ENCODE measurements at places on chromosomes 1 and 21.

DNA sequence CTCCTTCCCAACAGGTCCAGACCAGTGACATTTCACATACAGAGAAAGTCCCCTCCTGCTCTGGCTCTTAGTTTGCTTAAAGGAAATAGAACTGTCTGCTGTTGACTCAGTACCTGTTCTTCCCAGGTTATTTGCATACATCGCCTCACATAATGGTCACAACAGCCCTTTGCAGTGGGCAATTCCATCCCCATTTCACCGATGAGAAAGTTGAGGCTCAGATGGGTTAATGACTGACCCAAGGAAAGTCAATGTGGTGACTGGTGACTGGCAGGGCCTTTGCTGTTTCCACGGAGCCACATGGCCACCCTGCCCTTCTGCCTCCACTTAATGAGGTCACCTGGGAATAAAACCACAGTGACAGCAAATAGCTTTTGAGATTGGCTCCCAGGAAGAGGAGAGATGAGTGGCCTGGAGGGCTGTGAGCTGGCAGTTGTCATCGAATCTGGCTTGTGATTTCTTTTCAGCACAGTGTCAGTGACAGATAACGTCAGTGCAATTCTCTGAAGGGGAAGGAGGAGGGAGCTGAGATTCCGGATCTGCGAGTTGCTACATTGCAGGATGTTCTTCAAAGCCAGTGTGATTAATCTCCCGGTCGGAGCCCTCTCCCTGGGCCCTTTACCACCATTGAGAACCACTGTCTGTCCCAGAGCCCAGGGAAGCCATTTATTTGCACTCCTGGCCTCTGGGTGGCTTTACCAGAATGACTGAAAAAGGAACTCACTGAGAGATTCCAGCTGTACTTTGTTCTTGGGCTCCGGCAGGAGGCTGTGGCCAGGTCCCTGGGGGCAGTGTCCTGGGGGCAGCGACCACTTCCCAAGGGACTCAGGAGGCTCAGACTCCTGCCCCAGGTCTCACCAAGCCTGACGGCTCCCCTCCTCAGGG, 117.2 kb downstream of the CNIH3 start:
- H3K4me1 ChIP-seq, result peaks cover 16% of the 10 kb centered on the region
- peaks cover 7% of the 10 kb centered on the region for H3K27me3 ChIP-seq
- H3K36me3 ChIP-seq, result no peaks in the 10 kb centered on the region
- H3K27ac ChIP-seq, result no peak overlapping the region

GRCh38 chr1:36524359-36525062, 41.8 kb upstream of the CSF3R start:
- H3K27ac ChIP-seq, result peak overlapping the region; percentile 38
- DNase-seq, result no peak
- H3K36me3 ChIP-seq, result no peaks in the 10 kb centered on the region
- H3K27me3 ChIP-seq, result no peaks in the 10 kb centered on the region

GRCh38 chr1:16260814-16261213, 23.8 kb upstream of the CPLANE2 start:
- no peak for DNase-seq
- H3K27me3 ChIP-seq, result no peaks in the 10 kb centered on the region
- H3K27ac ChIP-seq, result no peak overlapping the region
- H3K4me1 ChIP-seq, result no peaks in the 10 kb centered on the region

DNA sequence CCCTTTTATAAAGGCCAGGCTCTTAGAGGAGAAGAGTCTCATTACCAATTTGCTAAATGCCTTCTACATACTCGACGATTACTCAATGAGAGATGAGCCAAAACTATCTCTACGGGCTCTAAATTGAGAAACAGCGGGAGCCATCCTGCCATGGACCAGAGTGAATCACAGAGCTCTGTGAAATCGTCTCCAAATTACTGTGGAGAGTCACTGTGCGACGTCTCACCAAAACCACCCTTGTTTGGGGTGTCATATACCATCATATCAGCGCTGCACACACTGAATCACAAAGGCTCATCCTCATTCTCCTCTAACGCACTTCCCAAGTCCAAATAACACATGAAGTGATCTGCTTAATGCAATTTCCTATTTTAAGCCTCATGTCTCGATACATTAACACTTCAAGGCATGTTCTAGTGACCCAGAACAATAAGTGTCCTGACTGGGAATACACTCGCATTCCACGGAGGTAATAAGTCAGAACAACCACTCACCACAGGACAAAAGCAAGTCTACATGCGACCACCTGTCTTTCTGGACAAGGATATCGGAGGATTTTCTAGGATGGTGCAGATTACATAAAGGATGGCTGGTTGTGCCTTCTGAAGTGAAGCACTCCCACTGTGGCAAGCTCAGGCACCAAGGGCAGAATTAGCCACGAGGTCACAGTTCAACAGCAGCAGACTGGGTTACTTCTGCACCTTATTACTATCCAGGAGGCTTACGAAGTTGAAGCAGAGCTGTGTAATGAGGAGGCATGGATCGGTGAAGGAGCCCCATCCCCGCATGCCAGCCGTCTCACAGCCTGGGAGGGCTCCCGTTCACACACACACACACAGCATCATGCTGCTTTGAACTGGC, 44.3 kb downstream of the NID1 start:
- no peak overlapping the region for H3K4me3 ChIP-seq
- no peaks in the 10 kb centered on the region for H3K36me3 ChIP-seq
- H3K27ac ChIP-seq, result no peak overlapping the region
- H3K27me3 ChIP-seq, result peaks cover 16% of the 10 kb centered on the region
- DNase-seq, result no peak

- DNase-seq, result no peak
- no peaks in the 10 kb centered on the region for H3K4me1 ChIP-seq
- no peaks in the 10 kb centered on the region for H3K36me3 ChIP-seq
- H3K27ac ChIP-seq, result no peak overlapping the region
- H3K4me3 ChIP-seq, result no peak overlapping the region
- H3K27me3 ChIP-seq, result no peaks in the 10 kb centered on the region
Measured at GRCh38 chr1:216820345-216820744, 97.1 kb upstream of the ESRRG start.

GRCh38 chr1:218890451-218890850, 283.2 kb upstream of the LYPLAL1 start:
- no peak for DNase-seq
- no peak overlapping the region for H3K4me3 ChIP-seq
- no peaks in the 10 kb centered on the region for H3K4me1 ChIP-seq
- no peaks in the 10 kb centered on the region for H3K36me3 ChIP-seq
- H3K27me3 ChIP-seq, result no peaks in the 10 kb centered on the region

GRCh38 chr1:192559115-192560006, 16.2 kb upstream of the RGS1 start:
- peaks cover 9% of the 10 kb centered on the region for H3K36me3 ChIP-seq
- DNase-seq, result no peak
- H3K4me3 ChIP-seq, result peak overlapping the region; percentile 3
- no peaks in the 10 kb centered on the region for H3K27me3 ChIP-seq
- peaks cover 47% of the 10 kb centered on the region for H3K4me1 ChIP-seq
- H3K27ac ChIP-seq, result peak overlapping the region; percentile 76

DNA sequence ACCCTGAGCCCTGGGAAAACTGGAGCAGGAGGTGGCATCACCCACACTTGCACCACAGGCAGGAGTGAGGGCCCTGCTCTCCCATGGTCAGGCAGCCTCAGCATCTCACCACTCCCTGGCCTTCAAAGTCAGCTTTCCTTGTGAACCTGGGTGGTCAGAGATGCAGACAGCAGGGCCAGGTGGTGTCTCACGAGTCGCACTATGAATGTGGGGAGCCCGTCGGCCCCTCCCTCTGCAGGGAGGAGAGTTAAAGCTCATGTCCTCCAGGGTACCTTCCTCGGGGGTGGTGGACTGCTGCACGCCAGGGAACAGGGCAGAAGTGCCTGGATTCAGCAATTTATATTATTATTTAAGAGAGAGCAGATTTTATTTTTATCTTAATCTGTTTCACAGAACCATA, 24.1 kb downstream of the ABCG1 start:
- H3K27ac ChIP-seq, result no peak overlapping the region
- peaks cover under 1% of the 10 kb centered on the region for H3K36me3 ChIP-seq
- no peak for DNase-seq
- H3K4me3 ChIP-seq, result no peak overlapping the region
- peaks cover 2% of the 10 kb centered on the region for H3K27me3 ChIP-seq
- peaks cover 26% of the 10 kb centered on the region for H3K4me1 ChIP-seq

DNA sequence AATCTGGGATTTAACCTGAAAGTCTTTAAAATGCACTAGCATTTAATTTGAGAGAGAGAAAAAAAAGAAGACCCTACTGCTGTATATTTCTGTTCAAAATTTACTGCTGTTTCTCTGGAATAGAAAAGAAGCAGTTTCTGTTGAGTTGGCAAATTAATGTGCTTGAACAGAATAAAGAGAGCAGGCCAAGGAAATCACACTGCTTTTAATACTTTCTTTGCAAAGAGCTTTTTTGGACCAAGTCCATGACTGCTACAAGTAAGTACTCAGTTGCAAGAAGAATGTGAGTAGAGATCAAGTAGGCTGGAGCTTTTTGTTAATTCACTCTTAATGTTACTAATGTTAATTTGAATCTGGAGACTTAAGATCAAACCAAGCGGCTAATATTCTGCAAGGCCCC, 336.2 kb upstream of the SGIP1 start:
- DNase-seq, result no peak
- H3K27ac ChIP-seq, result no peak overlapping the region
- peaks cover 2% of the 10 kb centered on the region for H3K27me3 ChIP-seq

GRCh38 chr1:212487774-212488435, 55.2 kb downstream of the NENF start:
- no peak overlapping the region for H3K4me3 ChIP-seq
- H3K36me3 ChIP-seq, result no peaks in the 10 kb centered on the region
- H3K4me1 ChIP-seq, result peaks cover 4% of the 10 kb centered on the region

DNA sequence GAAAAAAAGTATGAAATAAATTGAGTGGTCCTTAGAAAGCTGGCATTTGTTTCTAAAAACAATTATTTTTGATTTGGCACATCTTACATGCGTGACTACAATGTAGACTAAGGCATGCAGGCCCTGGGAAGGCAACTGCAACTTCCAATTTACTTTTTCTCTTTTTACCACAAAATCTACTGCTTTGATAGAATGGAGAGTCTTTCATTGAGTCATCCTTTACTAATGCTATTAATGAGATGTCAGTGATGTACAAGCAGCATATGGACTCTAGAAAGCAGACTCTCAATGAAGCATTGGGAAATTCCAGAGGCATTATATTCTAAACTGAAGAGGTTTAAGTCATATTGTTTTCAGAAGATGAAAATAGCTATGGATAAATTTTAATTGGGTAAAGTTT, 29.6 kb upstream of the PRRX1 start:
- H3K27ac ChIP-seq, result no peak overlapping the region
- no peaks in the 10 kb centered on the region for H3K36me3 ChIP-seq
- H3K4me3 ChIP-seq, result no peak overlapping the region
- H3K4me1 ChIP-seq, result no peaks in the 10 kb centered on the region

DNA sequence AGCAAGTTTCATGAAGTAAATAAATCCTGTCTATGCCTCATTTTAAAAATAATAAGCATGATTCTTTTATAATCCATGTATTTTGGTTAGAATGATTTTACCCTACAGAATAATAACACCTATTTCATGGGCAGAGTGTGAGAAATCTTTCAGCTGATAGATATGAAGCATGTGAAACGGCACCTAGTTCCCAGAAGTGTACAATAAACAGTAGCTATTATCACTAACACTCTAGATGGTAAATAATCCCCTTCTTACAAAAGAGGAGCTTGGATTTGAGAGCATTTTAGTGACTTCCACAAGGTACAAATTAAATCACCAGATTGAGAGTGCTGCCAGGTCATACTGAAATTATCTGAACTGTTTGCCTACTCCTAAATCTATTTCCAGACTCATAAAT, 95.3 kb upstream of the NRIP1 start:
- no peak overlapping the region for H3K27ac ChIP-seq
- H3K4me3 ChIP-seq, result no peak overlapping the region
- H3K4me1 ChIP-seq, result no peaks in the 10 kb centered on the region
- no peaks in the 10 kb centered on the region for H3K36me3 ChIP-seq
- no peak for DNase-seq
- H3K27me3 ChIP-seq, result peaks cover 2% of the 10 kb centered on the region

GRCh38 chr21:28554660-28555475, 437.8 kb downstream of the LTN1 start:
- no peak overlapping the region for H3K4me3 ChIP-seq
- no peaks in the 10 kb centered on the region for H3K27me3 ChIP-seq
- no peak overlapping the region for H3K27ac ChIP-seq

- DNase-seq, result no peak
- H3K4me1 ChIP-seq, result no peaks in the 10 kb centered on the region
- no peaks in the 10 kb centered on the region for H3K36me3 ChIP-seq
- no peaks in the 10 kb centered on the region for H3K27me3 ChIP-seq
Measured at GRCh38 chr1:48823168-48823567, 46.5 kb upstream of the BEND5 start.

DNA sequence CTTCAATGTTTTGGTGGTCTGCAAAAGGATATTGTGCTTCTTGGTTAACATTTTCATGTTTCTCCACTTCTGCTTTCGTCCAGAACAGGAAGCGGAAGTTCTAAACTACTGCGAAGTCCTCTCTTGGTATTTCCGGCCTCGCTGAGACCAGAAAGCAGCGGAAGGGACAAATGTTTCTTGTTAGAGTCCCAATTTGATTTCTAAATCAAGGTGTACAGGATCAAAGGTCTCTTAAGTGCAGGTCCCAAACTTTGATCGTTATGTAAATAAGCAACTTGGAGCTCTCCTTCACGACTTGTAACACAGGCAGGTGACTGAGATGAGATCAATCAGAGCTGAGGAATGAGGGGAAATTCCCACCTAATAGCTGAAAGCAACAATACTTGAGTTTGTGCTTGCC, 40.1 kb upstream of the HMCN1 start:
- peak overlapping the region; percentile 41 for H3K27ac ChIP-seq
- H3K4me1 ChIP-seq, result peaks cover 13% of the 10 kb centered on the region
- H3K27me3 ChIP-seq, result peaks cover 2% of the 10 kb centered on the region

DNA sequence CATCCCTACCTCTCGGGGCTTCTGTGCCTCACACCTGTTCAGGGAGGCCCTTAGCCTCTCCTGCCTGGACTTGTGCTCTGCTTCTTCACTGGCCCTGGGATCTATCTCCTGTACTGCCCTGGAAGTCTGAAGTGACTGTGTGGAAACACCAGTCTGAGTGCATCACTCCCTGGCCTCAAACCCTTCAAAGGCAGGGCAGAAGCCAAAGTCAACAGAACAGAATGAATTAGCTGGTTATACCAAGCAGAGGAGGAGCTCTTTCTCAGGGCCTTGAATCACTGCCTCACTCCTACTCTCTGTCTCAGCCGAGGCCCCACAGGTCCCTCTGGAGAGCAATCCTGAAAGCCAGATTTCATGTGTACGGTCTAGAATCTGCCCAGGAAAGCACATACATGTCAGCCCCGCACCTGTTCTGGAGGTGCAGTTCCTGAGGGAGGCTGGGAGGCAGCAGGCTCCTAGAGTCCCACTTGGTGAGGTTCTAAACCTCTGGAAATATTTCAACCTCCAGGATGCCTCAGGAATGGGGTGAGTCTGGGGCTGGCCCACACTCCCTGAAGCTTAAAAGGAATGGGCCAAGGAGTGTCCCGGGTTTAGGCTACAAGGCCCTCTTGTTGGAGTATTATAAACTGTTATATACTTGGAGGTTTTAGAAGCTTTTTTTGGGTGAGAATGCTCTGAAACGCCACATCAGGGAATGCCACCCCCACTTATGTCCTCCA, 98.3 kb downstream of the ABCA4 start:
- H3K27ac ChIP-seq, result no peak overlapping the region
- peaks cover 21% of the 10 kb centered on the region for H3K4me1 ChIP-seq
- H3K27me3 ChIP-seq, result peaks cover 26% of the 10 kb centered on the region
- no peak for DNase-seq
